Iris pigment epithelial cell (primary cell): ENCODE measurements at places on chromosomes 12 and 14.

- no peak for DNase-seq
Observed at GRCh38 chr14:51616256-51616655, 35.5 kb upstream of the FRMD6 start.

- DNase-seq: no peak
Observed at GRCh38 chr14:78232231-78233000, 62.2 kb downstream of the NRXN3 start.

GRCh38 chr12:100324498-100324897 lies 32.4 kb upstream of the SLC17A8 start:
- DNase-seq: no peak

GRCh38 chr12:71315328-71315985 lies 124.1 kb upstream of the LGR5 start:
- no peak for DNase-seq

- peak; percentile 96 for DNase-seq
Observed at GRCh38 chr14:55721353-55721752, 141.3 kb downstream of the KTN1 start.
